Mesothelial cell of epicardium (in vitro differentiated cells): ENCODE measurements at places on chromosomes 5 and 9. TPM values are rescaled to one million over a fixed set of nuclear protein-coding genes. Genes with fewer than 3 reads are reported as not detected.
A peak's percentile ranks its signal among the peaks of the same experiment; 100 is the strongest.

- DNase-seq: no peak
These were observed 12.5 kb downstream of the TEX10 start for GRCh38 chr9:100340224-100340623.

- DNase-seq: no peak
These were observed 36.7 kb downstream of the FBXO4 start for GRCh38 chr5:41961736-41962135.

DNA sequence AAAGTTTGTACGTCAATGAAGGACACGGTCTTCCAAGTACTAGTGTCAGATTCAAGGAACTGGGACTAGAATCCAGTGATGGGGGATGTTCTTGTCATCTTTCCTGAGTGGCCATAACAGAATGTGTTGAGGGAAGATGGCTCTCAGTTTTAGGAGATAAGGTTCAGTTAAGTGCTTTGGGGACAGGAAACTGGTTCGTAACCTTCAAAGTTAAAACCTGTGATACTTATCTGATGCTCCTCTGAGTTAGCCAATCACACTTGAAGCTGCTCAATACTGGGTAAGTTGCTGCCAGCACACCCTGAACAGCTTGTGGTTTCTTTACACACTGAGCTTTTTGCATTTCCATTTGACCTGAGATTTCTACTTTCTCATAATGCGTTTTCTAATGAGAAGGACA, 64.4 kb downstream of the PIK3R1 start:
- no peak for DNase-seq

GRCh38 chr5:138391859-138392386, 39.4 kb downstream of the KDM3B start:
- DNase-seq: no peak

GRCh38 chr5:154945695-154946301, 4.9 kb downstream of the MRPL22 start:
- DNase-seq: no peak

PIP5K1B gene
- 0.87 to 1.4 TPM (median 1.3 TPM) in 3 replicates for total RNA-seq

ZFP2 gene
- total RNA-seq: 3.8 to 4.3 TPM (median 4.0 TPM) in 3 replicates

DAB2IP gene
- total RNA-seq: 71.1 to 76.5 TPM (median 75.7 TPM) in 3 replicates

- no peak for DNase-seq
These were observed 1339.3 kb downstream of the EFNA5 start for GRCh38 chr5:106331415-106331814.

GRCh38 chr9:1869843-1870242, 145.3 kb upstream of the SMARCA2 start:
- DNase-seq: no peak

DNA sequence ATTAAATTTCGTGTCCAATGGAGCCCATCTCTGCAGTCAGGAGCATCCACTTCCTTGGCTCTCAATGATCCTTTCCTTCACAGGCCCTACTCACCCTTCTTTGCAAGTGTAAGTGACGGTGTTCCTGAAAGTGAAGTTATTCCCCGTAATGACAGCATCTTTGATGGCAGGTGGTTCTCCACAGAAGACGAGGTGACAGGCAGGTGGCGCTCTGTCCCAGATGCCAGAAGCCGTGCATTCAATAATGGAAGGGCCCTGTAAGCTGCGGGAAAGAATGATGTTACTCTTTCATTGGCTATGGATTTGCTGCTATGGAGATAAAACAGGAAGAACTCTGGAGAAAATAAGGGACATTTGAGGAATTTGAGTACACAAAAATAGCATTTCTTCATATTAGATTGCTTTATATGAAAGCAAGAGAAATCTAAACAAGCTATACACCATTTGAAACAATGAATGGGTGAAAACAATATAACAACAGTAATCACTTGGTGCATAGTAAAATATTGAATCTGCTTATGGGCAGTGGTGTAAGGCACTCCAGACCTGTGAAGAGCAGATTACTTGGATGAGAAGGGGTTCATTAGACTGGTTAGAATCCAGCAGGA, 89.9 kb upstream of the TXNDC8 start:
- peak; percentile 45 for DNase-seq

OR13C2 gene
- not detected in 3 replicates for total RNA-seq

DNA sequence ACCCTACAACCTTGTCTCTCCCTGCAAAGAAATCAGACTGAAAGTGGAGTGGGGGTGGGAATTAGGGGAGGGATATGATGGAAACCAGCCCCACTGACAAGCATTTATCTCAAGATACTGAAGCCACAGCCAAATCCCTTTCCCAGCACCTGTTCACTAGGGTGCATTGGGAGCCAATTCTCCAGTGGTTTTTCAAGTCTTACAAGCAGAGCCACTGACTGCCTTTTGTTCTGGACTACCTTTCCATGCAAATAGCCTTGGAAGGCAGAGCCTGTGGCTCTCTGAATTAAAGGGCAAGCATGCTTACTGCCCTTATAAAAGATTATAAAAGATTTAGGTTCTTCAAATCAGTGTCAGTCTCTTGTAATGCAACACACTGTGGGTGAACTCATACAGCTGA, 8.8 kb upstream of the GGTA1 start:
- DNase-seq: no peak

DNA sequence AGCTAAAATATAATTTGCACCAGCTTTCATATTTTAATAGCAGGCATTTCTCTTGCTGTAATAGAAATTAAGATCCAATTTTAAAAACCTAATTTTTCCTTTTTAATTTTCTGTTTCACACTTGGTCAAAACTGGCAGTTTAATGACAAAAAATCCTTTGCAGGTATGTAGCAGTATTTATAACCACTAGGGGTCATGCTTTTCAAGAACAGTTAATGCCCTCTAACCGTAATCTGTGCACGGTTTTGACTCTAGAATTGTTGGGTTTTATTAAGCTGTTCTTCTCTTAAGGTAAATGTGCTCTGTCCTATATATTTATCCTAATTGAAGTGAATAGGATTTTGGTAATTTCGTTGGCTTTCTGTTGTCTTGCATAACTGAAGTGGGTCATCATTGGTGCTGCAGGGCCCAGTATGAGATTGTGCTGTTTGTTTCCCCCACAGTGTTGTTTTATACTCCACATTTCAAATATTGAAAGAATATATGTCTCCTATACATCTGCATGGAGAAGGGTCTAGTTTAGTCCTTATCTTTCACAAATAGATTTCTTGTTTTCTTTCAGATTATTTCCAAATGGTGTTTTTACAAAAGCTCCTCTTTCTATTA, 107.4 kb downstream of the SCAMP1 start:
- DNase-seq: no peak

DNA sequence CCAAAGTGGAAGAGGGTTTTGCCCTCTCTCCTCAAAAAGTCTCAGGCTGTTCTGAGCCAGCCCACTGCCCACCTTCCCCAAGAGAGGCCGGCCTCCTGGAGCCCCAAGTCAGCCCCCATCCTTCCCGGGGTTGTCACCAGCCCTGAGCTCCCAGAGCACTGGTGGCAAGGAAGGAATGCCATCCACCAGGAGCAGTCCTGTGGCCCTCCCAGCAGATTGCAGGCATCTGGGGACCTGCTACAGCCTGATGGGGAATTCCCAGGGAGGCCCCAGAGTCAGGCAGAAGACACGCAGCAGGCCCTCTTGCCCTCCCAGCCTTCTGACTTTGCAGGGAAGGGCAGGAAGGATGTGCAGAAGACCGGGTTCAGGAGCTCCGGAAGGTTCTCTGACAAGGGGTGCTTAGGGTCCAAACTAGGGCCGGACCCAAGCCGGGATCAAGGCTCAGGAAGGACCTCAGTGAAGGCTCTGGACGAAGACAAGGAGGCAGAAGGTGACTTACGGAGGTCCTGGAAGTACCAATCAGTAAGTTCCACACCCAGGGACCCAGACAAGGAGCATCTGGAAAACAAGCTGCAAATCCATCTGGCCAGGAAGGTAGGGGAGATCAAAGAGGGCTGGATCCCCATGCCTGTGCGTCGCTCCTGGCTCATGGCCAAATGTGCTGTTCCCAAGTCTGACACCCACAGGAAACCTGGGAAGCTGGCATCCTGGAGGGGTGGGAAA, 3.7 kb downstream of the SPATA31E1 start:
- no peak for DNase-seq

DNA sequence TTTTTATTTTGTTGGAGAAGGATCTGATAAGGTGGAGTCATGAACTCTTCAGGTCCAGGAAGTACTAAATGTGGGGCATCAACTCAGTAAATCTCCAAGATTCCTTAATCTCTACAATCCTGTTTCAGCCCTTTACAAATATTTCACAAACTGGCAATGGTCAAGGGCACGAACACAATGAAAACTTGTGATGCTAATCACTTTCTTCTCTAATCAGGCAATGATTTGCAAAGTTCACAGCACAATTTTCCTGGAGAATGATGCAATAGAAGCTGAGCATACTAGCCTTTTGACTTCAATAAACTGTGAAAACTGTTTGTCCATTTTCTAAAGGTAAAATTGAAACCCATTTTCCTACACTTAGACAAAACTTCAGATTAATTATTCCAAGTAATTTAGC, 16.9 kb downstream of the GDF9 start:
- DNase-seq: no peak

DNA sequence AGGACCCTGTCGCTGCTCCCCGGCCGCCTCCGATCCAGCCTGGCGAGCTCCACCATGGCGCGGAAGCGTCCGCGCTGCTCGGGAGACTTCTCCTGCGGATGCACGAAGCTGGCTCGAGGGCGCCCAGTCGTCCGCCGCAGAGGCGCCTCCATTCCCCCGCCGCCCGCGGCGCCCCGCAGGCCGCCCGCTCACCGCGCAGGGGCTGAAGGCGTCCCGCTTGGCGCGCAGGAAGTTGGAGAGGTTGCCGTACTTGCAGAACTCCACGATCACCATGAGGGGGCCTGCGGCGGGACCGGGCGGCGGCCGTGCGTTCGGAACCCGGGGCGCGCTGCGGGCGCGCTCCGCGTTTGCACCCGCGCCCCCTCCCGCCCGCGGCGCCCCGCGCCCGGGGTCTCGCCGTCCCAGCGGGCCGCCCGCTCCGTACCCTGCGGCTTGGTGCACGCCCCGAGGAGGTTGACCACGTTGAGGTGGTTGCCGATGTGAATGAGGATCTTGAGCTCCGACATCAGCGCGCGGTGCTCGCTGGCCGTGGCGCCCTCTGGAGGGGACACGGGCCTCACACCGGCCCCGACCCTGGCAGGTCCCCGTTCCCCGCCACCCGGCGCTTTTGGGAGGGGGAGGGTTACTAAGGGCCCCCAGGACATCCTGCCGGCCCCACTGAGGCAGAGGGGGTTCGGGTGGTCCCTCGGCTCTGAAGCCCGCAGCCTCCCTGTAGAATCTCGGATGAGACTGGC, 27.7 kb upstream of the SCGB3A1 start:
- DNase-seq: peak; percentile 74

DNA sequence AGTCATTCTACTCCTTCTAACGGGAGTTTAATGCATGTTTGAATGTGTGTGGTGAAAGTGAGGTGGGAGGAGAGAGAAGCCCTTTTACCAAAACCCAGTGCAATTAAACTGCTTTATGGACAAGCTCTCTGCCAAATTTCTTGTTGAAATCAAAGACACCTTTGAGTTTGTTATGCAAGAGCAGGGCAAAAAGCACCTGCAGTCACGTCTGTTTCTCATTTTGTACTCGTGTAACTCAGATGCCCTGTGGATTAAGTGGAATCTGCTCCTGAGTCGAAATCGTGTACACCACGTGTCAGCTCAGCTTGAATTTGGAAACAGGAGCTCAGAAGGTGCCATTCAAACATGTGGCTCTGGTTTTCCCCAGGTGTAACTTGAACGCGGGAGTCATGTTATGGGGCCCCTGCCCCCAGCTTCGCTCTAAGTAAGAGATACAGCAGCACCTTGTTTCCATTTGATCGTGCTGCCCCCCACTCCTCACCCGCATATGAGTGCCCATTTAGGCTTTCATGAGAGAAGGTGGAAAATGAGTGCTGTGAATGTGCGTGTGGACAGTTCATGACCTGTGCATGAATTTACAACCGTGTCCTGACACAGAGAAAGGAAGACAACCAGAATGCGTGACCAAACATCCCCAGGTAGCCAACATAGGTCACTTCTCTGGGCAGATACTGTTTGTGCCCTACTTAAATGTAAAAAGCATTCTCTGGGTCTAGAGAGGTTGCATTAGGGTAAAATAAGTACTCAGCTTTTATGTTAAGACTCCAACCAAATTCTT, 347.0 kb upstream of the SLC30A5 start:
- DNase-seq: no peak

GRCh38 chr9:123251741-123252140, 16.6 kb downstream of the STRBP start:
- DNase-seq: no peak

DNA sequence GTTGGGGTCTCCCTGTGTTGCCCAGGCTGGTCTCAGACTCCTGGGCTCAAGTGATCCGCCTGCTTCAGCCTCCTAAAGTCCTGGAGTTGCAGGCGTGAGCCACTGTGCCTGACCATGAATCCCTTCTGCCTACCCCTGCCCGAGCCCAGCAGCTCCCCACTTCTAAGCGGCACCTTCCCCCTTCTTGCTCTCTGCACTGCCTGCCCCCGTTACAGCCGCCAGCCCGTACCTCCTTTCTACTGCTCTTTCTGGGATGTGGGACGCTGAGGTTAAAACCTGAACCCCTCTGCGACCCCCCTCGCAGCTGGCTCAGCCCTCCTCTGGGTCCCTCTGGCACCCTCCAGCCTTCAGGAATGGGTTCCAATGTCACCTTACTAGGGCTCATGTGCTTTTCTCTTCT, 249.6 kb downstream of the PBX3 start:
- DNase-seq: no peak

- peak; percentile 83 for DNase-seq
These were observed 37.3 kb upstream of the EGFL7 start for GRCh38 chr9:136625101-136626065.

- no peak for DNase-seq
These were observed 299.6 kb downstream of the NTRK2 start for GRCh38 chr9:84969084-84969483.

DNA sequence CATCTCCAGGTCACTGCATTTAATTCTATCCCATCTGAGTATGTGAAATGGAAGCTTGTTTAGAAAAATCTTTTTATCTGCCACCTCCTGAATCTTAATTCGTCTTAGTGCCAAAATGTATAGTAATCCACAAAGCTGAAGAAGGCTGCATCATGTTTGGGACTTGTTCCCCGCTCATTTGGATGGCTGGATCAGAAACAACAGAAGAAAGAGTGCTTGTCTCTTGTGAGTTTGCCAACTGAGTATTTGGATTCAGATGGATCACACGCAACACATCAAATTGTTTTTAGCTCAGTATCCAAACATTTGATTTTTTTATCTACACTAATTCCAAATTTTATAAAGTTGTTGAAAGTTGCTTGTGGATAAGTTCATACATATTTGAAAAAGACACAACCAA, 197.2 kb upstream of the PAPPA start:
- DNase-seq: no peak

- DNase-seq: no peak
These were observed 43.0 kb downstream of the NUDT12 start for GRCh38 chr5:103519550-103519949.

DNA sequence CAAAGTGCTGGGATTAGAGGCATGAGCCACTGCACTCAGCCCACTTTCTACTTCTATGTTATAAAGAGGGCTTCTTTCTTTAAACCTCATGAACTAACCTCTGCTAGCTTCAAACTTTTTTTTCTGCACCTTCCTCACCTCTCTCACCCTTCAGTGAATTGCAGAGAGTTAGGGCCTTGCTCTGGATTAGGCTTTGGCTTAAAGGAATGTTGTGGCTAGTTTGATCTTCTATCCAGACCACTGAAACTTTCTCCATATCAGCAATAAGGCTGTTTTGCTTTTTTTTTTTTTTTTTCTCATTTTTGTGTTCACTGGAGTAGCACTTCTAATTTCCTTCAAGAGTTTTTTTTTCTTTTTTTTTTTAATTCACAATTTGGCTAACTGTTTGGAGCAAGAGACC, 216.4 kb upstream of the MAP3K1 start:
- no peak for DNase-seq

CERT1 gene
- 35.6 to 42.7 TPM (median 38.3 TPM) in 3 replicates for total RNA-seq
